ENCODE measurements at places on chromosomes 2 and 18.

DNA sequence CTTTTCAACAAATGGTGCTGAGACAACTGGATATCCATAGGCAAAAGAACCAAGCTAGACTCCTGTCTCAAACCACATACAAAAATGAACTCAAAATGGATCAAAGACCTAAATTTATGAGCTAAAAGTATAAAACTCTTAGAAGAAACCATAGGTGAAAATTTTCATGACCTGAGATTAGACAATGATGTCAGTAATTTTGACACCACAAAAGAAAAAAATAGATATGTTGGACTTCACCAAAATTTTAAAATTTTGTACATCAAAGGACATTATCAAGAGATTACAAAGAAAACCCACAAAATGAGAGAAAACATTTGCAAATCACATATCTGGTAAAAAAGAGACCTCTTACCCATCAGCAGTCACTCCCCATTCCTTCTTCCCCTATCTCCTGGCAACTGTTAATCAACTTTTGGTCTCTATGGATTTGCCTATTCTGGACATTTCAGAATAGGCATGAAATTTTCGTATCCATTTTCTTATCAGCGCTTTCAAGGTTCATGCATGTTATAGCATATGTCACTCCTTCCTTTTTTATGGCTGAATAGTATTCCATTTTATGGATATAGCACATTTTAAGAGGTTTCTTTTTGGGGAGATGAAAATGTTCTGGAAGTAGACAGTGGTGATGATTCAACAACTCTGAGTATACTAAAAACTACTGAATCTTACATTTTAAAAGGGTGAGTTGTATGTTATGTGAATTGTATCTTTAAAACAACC is 43.3 kb downstream of the FAM178B start:
- no peak for DNase-seq

GRCh38 chr18:44679914-44680272 is 795 bp upstream of the SETBP1 start:
- no peak for DNase-seq

DNA sequence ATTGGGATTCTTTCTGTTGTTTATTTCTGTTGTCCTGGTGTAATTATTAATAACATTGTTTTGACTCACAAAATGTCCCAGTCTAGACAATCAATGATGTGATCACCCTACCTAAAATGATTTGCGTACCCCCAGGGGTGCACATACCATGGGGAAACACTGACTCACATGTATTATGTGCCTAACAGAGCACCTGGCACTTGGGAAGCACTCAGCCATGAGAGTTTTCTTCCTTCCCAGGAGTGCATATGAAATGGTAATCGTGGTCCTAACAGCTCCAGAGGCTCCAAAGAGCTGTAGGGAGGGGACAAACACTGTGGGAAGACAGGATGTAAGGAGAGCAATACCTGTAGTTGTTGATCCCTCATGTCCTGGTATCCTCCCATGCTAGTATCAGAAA is 187.8 kb upstream of the ERBB4 start:
- DNase-seq, result no peak

DNA sequence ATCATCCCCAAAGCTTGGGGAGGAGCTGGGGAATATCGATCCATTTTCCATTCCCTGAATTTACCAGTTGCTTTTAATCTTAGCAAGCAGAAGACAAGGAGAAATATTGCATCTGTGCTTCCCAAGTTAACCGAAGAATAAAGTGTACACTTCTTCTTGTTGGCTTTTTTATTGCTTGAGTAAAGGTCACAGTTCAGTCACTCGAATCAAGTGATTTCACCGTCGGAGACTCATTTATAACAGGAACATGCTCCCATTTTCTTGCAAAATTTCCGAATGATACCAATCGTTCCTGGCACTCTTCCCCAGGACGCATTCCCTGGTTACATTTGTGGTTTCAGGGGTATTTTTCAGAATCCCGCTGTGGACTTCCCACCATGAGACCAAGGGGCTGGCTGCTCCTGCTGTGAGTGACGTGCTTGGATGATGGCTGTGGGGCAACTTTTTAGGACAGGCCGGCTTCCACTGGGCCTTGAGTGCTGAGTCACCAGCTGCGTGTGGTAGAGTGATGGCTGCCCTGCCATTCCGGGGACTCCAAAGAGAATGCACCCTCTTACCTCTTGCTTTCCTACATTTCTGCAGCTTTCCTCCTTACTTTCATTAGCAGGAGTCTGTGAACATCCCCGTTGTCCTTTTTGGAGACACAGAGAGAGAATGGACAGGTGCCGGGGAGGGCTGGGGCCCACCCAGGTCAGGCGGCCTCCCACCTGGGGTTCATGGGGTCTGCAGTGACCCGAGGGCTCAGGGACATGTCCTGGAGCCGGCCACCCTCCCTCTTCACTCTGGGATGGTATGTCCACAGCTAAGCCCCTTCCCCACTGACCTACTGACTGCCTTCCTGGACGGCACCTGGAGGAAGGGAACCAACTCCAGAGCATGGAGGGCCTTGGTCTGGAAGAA is 60.7 kb upstream of the HDAC4 start:
- DNase-seq, result no peak

DNA sequence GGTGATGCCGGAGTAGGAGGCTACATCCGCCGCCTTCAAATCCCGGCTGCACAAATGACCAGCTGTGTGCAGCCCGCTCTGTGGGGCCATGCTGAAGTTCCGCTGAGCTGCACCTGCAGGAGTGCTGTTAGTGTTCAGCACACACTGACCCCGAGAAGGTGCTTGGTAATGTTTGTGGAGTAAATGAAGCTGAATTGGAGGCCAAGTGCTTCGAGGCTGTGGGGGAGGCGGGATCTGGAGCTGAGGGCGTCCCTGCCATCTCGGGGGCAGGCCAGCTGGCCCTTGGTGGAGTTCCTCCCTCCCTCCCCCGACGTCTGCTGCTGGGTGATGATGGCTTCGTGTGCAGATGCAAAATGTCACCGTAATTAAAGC is 23.2 kb downstream of the KCNF1 start:
- no peak for DNase-seq

DNA sequence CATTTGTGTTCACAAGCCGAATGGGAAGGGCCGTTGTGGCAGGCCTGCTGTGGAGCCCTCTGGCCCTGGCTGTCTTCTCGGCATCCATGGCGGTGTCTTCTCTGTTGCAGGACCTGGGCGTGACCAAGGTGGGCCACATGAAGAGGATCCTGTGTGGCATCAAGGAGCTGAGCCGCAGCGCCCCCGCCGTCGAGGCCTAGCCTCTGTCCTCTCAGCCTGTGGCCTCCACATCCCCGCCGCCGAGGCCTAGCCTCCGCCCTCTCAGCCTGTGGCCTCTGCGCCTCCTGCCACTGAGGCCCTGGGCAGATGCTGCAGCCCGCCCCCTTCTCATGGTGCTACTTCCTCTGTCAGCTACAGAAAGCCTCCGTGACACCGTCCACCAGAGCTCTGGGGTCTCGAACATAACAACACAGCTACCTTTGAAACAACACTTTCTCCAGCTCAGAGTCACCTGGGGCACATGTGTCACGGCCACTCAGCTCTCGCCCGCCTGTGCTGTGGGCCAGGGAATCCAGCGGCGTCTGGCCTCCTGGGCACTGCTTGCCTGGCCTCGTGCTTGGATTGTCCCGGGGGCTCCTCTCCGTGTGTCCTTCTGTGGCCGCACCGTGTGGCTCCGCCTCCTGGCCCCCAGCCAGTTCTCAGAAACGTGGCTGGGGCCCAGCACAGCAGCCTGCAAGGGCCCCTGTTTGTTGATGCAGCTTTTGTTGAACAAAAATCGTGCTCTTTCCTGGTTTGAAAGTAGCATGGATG is 97.1 kb downstream of the USP40 start:
- no peak for DNase-seq

GRCh38 chr2:33763671-33764310 is 164.7 kb upstream of the FAM98A start:
- DNase-seq, result no peak

GRCh38 chr2:14866736-14867352 is 234.3 kb downstream of the LRATD1 start:
- no peak for DNase-seq

DNA sequence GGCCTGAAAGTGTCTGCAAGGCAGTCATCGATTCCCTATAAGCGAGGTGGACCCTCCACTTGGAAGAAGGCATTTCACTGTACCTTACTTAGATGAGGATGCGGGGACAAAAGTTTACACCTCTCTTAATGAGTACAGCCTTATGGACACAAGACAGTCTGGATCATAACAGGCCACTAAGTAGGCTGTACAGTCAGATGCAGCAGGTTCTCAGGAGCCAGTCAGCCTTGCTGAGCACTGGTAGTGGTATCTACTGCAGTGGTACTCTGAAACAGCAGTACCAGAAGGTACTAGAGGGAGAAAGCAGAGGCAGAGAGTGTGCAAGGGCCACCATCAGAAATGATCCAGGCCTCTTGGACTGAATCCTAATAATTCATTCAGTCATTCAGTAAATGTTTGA is 77.6 kb downstream of the KCMF1 start:
- no peak for DNase-seq

DNA sequence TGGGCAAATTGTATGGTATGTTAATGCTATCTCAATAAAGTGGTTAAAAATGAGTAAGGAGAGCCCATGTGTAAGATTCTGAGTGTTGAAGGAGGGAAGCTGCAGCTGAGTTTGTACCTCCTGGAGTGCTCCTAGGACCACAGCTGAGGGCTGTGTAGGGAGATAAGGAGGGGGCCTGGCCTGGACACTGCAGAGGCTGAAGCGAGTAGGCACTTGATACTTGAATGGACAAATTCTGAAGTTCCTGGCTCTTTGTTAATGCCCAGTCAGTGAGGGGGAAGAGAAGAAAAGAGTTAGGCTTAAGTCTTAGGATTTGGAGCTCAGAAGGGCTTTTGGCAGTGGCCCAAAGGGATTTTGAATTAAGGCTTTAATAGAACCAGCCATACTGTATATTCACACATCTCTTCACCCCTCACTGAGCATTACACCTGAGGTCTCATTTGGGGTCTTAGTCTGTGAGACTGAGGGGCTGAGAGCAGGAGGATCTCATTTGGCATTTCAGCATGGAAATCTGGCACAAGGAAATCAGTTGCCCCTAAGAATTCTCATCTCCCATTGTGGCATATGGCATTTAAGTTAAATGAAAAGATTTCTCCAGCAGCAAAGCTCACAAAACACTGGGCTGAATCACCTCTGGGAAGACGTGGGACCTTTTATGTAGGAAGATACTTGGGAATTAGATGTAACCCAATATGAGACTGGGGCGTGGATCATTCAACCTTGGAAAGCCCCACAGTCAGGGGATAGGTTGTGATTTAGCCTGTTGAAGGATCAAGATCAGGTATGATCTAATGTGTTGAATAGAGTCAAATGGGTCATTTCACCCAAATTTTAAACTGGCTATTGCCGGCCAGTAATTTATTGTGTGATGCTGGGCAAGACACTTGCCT is 46.8 kb downstream of the LIPG start:
- no peak for DNase-seq

DNA sequence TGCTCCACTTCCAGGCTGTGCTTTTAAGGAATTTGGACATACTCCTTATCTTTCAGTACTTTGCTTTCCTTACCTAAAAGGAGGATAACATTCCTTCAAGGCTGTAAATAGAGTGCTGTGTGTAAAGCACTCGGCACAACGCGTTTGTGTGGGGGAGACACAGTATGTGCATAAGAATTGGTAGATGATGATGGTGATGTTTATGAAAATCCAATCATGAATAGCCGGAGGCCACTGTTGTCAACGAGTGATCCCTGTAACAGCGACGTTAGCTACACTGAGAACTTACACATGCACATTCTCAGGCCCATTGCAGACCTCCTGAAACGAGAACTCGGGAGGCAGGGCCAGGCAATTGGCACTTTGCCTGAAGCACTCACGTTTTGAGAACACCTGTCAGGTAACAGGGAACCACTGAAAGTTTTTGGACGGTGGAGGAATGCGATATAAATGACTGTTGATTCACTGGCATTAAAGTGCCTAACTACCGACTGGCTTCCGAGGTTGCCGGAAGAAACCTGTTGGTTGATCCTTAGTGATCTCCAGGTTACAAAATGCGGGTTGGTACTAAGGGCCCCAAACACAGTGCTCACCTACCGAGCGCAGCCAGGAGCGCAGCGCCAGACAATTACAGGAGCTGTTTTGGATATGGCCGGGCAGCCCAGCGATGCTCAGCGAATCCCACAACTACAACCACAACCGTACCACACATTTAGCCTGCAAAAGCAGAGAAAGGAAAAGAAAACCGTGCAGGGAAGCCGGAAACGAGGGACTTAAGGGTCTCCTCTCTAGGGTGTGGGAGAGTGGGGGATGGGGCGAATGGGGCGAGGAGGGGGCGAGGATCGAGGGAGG is 1.0 kb upstream of the MAP4K4 start:
- DNase-seq, result no peak

DNA sequence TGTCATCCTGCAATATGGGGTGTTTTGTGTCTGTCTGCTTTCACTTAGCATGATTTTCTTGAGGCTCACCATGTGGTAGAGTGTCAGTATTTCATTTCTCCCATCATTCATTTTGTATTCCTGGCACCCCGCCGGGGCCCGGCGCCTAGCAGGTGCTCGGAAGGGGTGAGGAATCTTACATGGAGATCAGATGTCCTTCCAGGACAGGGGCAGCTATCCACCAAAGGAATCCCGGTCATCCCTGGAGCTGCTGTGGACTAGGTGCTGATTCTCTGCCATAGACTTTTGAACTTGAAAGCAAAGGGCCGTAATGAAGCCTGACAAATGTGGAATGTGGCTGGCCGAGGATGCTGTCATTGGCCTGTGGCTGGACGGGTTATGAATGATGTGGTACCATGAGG is 2.4 kb downstream of the PRELID3A start:
- DNase-seq, result no peak

GRCh38 chr2:8837795-8838140 is 355 bp upstream of the KIDINS220 start:
- DNase-seq, result no peak

DNA sequence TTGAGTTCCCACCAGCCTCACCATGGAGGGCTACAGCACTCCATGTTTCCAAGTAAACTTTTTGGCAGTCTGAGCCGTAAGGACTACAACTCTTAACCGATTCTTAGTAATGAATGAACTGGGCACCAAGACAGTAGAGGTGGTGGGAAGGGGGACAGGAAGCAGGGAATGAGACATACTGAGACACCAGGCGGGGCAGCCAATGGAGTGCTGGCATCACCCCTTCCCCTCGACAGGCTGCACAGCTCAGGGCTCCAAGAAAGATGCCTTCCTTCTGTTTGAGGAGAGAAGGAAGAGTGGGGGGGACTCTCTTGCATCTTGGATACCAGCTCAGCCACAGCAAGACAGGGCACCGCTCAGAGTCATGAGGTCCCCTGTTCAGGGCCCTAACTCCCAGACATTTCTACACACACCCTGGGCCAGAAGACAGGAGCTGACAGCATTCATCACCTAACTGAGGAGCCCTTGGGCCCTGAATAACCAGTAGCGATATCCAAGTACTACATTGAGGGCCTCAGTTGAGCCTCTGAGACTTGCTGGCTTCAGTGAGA is 45.2 kb downstream of the USP34 start:
- DNase-seq, result no peak

DNA sequence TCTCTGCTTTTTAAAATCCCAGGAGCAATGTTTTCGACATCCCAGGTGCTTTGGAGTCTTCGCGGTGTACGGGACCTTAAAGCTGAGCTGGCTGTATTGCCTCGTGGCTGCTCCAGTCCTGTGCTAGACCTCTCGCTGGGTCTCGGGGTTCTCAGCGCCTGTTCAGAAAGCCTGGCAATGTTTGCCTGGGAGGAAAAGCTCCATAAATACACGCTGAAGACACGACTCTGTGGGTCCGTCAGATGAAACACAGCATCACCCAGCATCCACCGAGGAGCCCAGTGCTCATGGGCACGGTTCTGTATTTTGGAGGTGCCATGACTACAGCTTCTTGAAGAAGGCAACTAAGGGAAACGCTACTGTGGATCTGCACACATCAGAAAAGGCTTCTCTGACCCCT is 21.6 kb downstream of the MBP start:
- no peak for DNase-seq

- no peak for DNase-seq
Measured at GRCh38 chr2:44388877-44389276, 27.1 kb downstream of the CAMKMT start.

GRCh38 chr2:217125014-217125413 is 265.1 kb upstream of the TNP1 start:
- no peak for DNase-seq
